ENCODE measurements at places on chromosomes 13 and 19.

- DNase-seq: no peak
Measured at GRCh38 chr13:99033814-99034213, 56.0 kb upstream of the DOCK9 start.

GRCh38 chr19:10471909-10472308, 31.2 kb downstream of the KEAP1 start:
- DNase-seq: no peak

DNA sequence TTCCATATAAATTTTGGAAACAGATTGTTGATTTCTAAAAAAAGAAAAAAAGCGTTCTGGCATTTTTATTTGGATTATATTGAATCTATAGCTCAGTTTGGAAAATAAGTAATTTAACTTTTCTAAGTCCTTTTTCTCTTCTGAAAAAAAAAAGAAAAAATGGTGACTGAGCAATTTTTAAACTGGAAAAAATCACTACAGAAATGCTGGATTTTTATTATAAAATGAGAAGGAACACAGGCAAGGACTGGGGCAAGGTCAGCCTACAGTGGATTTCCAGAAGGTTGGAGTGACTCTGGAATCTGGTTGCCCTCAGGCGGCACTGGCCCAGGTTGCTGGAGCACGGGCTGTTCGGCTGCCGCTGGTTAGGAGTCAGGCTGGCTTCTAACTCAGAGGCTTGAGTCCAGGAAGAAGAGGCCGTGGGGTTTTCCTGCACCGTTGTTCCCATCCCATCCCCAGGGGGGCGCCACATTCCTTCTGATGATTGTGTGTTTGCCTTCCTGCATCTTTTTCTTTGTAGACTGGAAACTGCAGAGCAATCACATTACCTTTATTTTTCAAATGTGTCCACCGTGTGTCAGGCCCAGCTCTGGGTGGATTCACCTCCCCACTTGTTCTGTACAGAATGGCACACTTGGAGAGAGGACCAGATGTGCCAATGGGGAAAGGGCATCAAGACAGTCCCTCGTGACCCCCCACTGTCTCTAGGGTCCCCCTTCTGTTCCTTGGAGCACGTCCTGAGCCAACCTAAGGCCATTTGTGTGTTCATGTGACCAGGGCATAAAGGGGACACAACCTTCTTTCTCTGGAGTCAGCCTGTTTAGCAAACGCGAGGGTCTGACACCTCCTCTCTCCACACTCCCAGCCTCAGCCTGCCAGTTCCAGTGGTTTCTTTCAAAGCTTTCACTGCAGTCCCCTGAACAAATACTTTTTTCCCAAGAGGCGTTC, 44.5 kb upstream of the GTF3A start:
- peak; percentile 38 for DNase-seq

- peak; percentile 26 for DNase-seq
Measured at GRCh38 chr19:49327878-49328544, 3.0 kb upstream of the SLC6A16 start.

DNA sequence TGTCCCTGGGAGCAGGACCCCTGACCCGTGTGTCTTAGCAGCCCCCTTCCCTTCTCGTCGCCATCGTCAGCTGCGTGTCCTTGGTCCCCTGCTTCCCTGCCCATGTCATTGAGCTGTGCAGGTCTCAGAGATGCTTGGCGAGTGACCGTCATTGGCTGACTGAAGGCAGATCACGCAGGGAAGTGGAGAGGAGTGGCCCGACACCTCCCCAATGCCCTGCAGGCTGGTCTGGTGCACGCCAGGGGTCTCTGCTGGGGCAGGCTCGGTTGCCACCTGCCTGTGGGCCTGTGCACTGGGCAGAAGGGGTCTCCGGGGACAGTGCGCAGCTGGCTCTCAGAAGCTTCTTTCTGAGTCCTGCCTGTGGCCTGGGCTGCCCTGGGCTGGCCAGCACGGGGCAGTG, 6.2 kb downstream of the GNA11 start:
- no peak for DNase-seq

DNA sequence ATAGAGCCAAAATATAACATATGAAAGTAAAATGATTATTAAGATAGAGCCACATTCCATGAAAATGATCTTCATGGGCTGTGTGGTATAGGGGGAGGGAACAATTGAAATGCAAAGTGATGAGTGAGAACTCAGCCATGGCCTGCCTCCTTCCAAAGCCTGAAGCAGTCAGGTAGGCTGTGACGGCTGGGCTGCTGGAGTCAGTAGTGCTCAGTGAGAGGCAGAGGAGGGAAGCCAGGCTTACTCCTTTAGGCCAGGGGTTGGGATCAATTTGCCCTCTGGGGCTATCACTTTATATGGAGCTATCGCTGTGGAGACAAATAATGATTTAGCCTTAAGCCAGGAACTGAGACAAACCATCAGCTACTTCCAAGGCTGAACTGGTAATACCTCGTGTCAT, 654.9 kb downstream of the FGF9 start:
- no peak for DNase-seq

GRCh38 chr13:85379433-85379832, 419.8 kb downstream of the SLITRK6 start:
- no peak for DNase-seq

DNA sequence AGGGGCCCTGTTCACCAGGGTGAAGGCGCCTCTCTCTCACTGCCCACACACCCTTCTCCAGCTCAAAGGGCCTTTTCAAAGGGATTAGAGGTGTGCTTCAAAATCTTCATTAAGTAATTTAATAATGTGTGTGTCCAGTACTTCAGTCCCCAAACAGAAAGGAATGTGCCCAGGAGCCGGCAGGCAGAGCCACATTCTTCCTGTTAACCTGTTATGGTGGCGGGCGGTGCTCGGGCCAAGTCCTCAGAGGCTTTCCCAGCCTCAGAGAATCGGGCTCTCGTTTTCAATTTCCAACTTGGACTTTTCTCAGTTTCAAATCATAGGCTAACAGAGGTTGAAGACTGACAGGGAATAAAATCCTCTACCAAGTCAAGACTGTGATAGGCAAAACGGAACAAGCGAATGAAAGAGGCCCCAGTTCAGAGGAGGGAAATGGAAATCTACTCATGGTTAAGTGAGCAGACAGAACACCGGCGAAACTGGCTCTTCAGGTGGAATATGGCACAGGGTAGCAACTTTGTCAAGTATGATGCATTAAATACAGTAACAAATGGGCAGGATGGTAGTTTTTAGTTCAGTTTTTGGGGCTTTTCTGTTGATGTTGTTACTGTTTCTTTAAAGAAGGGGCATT, 68.6 kb downstream of the FOXO1 start:
- DNase-seq: no peak

- no peak for DNase-seq
Measured at GRCh38 chr19:6440905-6441304, 7.3 kb upstream of the SLC25A41 start.

DNA sequence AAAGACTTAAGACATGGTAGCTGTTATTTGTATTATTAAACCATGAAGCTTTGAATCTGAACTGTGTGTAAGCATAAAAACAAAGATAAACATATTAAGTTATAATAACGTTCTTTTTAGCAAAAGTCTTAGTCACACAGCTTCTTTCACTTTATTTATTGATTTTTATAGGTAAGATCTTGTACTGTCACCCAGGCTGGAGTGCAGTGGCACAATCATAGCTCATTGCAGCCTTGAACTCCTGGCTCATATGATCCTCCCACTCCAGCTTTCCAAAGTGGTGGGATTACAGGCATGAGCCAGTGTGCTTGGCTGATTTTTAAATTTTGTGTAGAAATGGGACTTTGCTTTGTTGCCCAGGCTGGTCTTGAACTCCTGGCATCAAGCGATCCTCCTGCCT, 13.4 kb downstream of the FARP1 start:
- DNase-seq: no peak

DNA sequence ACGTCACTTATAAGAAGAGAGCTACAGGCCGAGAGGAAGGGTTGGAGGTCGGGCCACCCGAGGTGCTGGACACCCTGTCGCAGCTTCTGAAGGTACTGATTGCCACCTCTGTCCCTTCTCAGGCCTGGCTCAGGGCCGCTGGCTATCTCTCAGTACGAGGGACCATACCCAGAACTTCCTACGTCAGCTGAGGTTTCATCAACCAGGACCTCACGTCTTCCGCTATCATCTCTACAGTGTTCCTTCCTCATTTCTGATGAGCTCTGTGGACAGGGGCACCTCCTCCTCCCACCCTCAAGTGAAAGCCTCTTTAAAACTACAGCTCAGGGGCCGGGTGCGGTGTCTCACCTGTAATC, 58.2 kb upstream of the USE1 start:
- no peak for DNase-seq

DNA sequence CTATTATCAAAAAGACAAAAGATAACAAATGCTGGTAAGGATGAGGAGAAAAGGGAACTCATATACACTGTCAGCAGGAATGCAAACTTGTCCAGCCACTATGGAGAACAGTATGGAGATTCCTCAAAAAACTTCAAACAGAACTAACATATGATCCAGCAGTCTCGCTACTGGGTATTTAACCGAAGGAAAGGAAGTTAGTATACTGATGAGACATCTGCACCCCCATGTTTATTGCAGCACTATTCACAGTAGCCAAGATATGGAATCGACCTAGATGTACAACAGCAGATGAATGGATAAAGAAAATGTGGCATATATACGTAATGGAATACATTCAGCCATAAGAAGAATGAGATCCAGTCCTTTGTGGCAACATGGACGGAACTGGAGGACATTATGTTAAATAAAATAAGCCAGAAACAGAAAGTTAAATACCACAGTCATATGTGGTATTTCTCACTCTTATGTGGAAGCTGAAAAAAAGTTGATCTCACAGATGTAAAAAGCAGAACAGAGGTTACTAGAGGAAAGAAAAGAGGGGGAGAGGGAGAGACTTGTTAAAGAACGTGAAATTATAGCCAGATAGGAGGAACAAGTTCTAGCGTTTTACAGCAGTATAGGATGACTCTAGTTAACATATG, 83.2 kb downstream of the RUBCNL start:
- no peak for DNase-seq

- no peak for DNase-seq
Measured at GRCh38 chr19:53388168-53388567, 6.8 kb upstream of the ZNF765 start.

- DNase-seq: peak; percentile 20
Measured at GRCh38 chr19:35347171-35347929, at the start of gene FFAR1. TSS of gene FFAR1 (plus strand) at chr19:35347902. CDS start at chr19:35351552, 3,650 bp downstream.

GRCh38 chr19:4322942-4323665, 15.5 kb downstream of the STAP2 start:
- DNase-seq: no peak

GRCh38 chr13:99228737-99229691, 28.4 kb downstream of the UBAC2 start:
- no peak for DNase-seq

GRCh38 chr19:14116918-14117578, 514 bp downstream of the PRKACA start:
- DNase-seq: peak; percentile 17

DNA sequence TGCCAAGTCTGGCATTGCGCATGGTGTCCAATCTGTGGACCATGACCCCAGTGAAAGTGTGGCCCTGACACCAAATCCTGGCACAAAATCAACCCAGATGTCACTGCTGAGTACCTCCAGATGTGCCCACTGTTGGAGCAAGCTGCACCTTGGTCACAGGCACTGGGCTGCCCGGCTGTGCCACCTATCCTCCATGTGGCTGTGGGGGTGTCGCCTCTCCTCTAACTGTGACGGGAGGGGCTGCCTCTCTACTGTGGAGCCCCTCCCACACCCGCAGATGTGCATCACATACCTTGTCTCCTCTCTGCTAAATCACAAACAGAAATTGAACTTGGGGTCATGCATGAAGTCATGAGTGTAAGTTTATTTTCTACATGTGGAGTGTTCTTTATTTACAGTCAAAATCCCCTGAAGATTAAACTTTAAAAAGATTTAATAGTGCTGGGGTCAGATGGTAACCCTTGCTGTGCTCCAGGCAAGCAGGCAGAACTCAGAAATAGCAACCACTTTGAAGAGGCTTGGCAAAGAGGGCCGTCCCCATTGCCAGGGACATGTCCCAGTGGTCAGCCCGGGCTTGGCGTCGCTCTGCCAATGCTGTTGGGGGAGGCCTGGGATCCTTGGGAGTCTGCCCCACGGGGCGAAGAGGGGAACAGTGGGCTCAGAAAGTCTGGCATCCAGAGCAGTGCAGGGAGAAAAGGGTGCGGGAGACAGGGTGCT, 46.4 kb upstream of the ZNF536 start:
- DNase-seq: no peak

DNA sequence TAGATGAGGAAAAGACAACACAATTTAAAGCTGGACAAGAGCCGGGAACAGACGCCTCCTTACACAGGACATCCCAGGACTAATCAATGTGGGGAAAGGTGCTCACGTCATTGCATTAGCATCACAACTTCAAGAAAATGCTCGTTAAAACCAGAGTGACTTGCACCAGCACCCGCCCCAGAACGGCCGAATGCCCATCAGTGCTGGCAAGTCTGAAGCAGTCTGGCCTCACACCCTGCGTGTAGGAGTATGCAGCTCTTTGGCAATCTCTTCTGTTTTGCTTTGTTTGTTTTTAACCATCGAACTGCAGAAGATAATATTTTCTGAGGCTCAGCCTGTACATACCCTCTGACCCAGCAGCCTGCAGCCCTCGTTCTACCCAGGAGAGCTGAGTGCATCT, 44.8 kb upstream of the LDLR start:
- DNase-seq: no peak

GRCh38 chr19:10747674-10748073, 29.8 kb downstream of the DNM2 start:
- no peak for DNase-seq

DNA sequence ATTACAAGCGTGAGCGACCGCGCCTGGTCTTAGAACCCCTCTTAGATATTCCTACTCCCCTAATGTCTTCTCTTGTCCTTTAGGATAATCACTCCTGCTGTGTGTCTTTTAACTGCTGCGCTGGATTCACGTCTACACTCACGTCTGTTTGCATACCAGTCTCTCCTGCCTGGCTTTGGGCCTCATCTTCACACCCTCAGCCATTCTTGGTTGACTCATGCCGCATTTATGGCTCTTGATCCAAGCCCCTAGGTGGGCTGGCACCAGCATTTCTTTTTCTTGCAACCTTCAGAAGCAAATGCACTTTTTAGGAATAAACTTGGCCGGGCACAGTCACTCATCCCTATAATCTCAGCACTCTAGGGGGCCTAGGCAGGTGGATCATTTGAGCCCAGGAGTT, 22.7 kb downstream of the MYO9B start:
- DNase-seq: no peak

GRCh38 chr19:55166530-55167268, at the start of gene DNAAF3:
TSS of gene DNAAF3 (minus strand) at chr19:55166613. CDS start at chr19:55166413, 200 bp downstream.
- DNase-seq: peak; percentile 29

- no peak for DNase-seq
Measured at GRCh38 chr13:109212650-109213049, 573.7 kb downstream of the IRS2 start.

DNA sequence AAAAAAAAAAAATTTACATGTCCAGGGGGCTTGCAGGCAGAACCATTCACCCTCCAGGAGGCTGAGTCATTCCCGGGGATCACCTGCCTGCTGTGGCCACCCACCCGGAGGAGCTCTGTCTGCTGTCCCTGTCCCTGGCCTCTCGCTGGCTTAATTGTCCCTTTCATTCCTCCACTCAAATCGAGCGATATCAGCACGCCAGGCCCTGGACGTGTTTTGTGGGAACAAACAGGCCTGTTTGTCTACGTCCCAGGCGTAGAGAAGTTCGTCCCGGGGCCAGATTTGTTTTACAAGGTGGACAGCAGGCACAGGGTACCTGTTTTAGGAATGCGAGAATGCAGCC, 21.2 kb downstream of the SULT2B1 start:
- no peak for DNase-seq

- no peak for DNase-seq
Measured at GRCh38 chr13:105063676-105064075, 1471.8 kb downstream of the EFNB2 start.

- DNase-seq: no peak
Measured at GRCh38 chr13:48333976-48334375, 30.4 kb downstream of the RB1 start.

- peak; percentile 10 for DNase-seq
Measured at GRCh38 chr19:35673121-35673804, 6.9 kb downstream of the UPK1A start.

GRCh38 chr19:31347828-31348392, 1.3 kb downstream of the TSHZ3 start:
- no peak for DNase-seq

Data from effector memory CD8-positive, alpha-beta T cell (primary cell).